ENCODE measurements at places on chromosomes 1 and 21.

GRCh38 chr1:81548918-81549587 lies 251.7 kb upstream of the ADGRL2 start:
- DNase-seq: no peak

DNA sequence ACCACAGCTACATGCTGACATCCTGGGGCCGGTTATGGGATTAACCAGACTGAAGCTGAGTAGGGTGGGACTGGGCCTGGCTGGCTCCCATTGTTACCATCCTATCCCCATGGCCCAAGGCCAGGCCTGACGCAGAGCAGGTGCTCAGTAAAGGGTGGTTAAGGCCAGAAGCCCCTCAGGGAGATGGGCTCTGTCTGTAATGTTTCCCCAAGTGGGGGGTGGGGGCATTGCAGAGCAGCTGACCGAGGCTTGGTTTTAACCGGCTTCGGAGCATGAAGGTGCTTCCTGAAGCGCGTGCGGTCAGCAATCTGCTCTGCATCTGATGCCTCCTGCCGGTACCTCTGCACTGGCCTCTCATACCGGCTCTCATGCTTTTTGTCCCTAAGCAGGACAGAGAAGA lies 83.4 kb upstream of the ACTL8 start:
- no peak for DNase-seq

- no peak for DNase-seq
Measured at GRCh38 chr1:21909787-21910503, 27.2 kb downstream of the HSPG2 start.

- DNase-seq: no peak
Measured at GRCh38 chr1:206461602-206462455, 8.4 kb upstream of the IKBKE start.

DNA sequence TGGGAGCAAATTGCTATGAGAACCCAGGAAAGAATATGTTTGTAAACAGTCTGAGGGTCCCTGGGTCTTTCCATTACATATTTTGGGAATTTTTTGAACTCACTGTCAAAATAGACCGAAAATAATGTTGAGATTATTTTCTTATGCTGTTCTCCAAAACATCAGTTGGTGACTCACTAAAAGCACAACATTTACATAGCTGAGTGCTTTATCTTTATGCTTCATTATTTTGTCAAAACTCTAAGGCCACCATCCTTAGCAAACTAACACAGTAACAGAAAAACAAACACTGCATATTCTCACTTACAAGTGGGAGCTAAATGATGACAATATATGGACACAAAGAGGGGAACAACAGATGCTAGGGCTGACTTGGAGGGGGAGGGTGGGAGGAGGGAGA lies 459.3 kb downstream of the ADGRL2 start:
- DNase-seq: no peak

DNA sequence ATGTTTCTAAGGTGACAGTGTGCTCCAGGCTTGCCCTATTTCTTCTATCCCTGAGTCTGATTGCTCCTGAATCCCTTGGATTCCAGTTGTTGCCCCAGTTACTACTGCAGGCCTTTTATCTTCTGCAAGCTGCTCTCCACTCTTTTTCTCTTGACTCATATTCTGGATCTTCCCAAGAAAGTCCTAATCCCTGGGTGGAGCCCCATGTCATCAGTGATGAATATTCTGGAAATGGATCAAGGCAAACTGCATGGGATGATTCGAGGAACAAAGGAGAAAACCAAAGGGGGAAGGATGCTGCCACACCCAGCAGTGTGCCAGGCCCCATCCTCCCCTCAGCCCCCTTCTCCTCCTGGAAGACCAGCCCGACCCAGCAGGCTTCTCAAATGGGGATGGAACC lies 63.3 kb upstream of the ATP2B4 start:
- no peak for DNase-seq

All from caudate nucleus (tissue), 63 donors.